Stimulated activated CD4-positive, alpha-beta T cell treated with anti-CD3 and anti-CD28 coated beads, Interleukin-4, amount 100 ng/mL, for 48 hours (primary cell): ENCODE measurements at places on chromosomes 3 and 15.

DNA sequence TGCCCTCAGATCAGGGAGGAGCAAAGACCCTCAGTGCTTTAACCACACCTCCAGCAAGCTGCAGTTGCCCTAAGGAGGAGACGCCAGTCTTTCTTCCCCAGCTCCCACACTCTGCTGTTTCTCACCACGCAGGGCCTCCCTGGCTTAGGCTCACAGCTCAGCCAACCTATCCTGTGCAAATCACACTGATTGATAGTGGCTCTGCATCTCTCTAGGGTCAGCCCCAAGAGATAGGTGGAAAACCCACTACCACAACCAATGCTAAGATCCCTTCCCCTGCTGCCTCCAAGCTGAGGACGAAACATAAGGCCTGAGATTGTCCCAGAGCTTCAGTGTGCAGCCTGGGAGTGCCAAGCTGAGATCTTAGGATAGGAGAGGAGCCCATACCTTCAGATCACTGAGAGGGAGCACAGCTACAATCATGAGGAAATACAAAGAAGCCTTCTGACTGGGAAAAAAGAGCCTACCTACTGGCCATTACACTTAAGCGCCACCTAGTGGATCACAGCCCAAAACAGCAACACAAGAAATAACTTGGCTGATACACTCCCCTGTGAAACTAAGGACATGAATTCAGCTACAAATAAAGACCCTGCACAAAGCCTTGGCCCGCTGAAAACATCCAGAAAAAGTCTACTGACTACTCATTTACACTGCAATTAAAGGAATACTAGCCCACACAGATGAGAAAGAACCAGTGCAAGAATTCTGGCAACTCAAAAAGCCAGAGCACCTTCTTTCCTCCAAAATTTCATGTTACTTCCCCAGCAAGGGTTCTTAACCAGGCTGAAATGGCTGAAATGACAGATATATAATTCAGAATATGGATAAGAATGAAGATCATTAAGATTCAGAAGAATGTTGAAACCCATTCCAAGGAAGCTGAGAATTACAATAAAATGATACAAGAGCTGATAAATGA, 271.5 kb upstream of the DCBLD2 start:
- DNase-seq, result peak; percentile 10

GRCh38 chr3:4809922-4810321, 169.3 kb upstream of the BHLHE40 start:
- no peak for DNase-seq

DNA sequence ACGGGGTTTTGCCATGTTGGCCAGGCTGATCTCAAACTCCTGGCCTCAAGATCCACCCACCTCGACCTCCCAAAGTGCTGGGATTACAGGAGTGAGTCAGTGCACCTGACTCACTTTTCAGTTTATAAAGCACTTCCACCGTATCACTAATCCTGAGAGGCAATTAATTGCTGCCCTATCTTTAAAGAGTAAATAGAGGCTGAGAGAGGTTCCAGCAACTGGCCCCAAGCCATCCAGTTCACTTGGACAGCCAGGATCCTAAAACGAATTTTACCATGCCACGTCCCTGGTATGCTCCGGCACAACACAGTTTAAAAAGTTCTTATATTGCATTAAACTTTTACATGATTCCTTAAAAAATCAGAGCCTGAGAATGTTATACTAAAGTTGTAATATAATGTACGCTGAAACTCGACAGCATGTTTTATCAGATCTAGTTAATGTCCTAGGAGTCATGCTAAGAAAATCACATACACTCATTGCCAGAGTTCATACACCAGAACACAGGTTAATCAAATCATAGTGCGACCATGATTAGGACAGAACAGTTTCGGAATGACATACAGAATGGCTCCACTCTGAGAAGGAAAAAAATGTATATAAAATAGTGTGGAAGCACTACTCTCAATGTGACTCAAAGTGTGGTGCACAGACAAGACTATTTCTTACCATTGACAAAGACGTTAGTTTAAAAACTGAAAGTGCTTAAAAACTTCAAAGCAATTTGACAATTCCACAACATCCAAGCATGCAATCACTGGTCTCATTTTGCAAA, 125.4 kb downstream of the ULK4 start:
- no peak for DNase-seq

DNA sequence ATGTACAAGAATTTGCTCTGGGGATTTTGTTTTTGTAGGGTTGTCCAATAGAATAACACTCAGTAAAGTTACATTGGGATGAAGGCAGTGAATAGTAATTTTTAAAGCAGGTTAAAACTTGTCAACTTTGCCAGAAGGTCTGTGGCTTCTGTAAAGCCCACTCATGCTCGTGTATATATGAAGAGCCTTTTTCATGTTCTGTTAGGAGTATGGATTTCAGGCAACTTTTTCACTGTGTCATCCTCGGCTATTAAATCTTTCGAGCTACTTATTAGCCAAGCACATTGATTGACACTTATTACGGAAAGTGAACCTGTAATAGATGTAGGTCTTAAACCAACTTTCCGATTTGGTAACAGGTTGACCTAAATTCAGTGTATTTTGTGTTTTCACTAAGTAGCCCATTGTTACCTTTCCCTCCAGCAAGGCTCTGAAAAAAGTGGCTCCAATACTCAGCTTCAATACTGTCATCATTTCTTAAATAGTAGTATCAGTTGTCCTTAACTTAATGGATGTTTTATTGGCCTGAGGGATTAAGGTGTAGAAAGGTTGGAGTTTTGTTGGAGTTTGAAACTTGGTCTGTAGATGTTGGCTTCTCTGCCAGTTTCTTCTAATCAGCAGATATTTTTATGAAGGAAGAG, 1.7 kb downstream of the PAK2 start:
- DNase-seq, result no peak
